Midbrain (tissue), 1 donor: ENCODE measurements at places on chromosomes 13 and 19.

GRCh38 chr13:71869274-71869673, 2.3 kb upstream of the DACH1 start:
- no peak for DNase-seq

- no peak for DNase-seq
Measured at GRCh38 chr13:94121686-94122085, 357.8 kb downstream of the DCT start.

DNA sequence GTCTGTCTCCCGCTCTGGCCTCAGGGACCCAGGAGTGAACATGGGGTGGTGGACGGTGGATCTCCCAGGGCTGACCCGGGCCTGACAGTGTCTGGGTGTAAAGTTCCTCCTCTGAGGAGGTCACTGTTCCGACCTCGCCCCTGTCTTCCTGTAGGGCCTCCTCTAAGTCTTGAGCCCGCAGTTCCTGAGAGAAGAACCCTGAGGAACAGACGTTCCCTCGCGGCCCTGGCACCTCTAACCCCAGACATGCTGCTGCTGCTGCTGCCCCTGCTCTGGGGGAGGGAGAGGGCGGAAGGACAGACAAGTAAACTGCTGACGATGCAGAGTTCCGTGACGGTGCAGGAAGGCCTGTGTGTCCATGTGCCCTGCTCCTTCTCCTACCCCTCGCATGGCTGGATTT, at the start of gene SIGLEC9:
SIGLEC9 (plus strand) TSS at position 178 of the 400 bp plus-strand sequence; CDS start at position 247, 69 bp downstream.
- DNase-seq = no peak

GRCh38 chr13:64033921-64034320, 2618.3 kb upstream of the PCDH20 start:
- no peak for DNase-seq

DNA sequence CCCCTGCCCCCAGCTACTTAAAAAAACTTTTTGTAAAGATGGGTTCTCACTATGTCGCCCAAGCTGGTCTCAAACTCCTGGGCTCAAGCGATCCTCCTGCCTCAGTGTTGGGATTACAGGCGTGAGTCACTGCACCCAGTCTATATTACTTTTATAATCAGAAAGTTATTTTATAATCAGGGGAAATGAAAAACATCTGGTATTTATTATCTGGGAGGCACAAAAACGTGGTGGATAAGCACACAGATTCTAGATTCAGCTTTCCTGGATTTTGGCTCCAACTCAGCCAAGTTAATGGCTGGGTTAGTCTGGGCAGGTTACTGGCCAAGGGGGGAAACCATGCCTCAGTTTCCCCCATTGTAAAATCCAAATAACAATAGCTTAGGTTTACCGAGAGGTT, 24.7 kb downstream of the KEAP1 start:
- no peak for DNase-seq

GRCh38 chr13:72290962-72291681, 424.1 kb upstream of the DACH1 start:
- DNase-seq = no peak

DNA sequence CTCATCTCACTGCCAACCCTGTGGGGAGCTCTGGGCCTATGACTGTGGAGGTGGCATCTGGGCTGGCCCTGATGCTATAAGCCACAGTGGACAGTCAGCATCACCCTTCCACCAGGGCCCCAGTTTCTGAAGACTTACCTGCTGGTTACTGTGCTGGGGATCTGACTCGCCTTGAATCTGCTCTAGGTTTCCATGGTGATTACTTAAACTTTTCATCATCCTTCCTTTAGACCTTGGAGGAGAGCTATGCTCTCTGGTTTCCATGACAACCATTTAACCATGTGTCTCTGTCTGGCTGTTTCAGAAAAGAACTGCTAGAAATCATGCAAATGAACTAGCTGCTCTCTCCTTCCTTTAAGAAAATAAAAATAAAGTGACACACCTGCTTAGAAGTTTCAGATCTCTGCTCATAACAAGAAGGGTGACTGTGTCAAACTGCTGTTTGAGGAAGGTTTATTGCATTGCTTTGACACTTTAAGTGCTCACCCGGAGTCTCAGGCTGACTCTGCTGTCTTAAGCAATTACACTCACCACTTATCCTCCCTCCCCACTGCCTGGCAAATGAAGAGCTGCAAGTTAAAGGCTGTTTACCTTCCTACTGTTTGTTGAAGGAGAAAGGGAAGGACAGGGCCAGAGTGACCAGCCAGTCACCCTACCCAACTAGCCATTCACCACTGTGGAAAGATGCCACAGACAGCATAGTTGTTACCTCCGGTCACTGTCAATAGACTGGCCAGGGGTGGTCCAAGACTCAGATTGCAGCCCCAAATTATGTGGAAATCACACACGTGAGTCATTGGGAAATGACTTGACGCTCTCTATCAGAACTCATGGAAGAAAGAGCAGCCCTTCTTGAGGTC, 87.6 kb downstream of the HSPH1 start:
- DNase-seq = no peak

DNA sequence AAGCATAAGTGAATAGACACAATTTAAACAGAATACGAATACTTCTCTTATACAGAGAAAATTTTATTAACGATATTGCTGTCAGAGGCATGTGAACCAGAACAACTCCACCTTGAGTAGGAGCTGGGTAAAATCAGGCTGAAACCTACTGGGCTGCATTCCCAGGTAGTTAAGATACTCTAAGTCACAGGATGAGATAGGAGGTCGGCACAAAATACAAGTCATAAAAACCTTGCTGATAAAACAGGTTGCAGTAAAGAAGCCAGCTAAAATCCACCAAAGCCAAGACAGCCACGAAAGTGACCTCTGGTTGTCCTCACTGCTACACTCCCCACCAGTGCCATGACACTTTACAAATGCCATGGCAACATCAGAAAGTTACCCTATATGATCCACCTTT, 49.2 kb upstream of the TRPC4 start:
- no peak for DNase-seq

- no peak for DNase-seq
Measured at GRCh38 chr13:34667286-34668218, 274.5 kb upstream of the NBEA start.
